ENCODE measurements at places on chromosomes 12 and 14. TPM values are rescaled to one million over a fixed set of nuclear protein-coding genes. Genes with fewer than 3 reads are reported as not detected.
A peak's percentile ranks its signal among the peaks of the same experiment; 100 is the strongest.

DNA sequence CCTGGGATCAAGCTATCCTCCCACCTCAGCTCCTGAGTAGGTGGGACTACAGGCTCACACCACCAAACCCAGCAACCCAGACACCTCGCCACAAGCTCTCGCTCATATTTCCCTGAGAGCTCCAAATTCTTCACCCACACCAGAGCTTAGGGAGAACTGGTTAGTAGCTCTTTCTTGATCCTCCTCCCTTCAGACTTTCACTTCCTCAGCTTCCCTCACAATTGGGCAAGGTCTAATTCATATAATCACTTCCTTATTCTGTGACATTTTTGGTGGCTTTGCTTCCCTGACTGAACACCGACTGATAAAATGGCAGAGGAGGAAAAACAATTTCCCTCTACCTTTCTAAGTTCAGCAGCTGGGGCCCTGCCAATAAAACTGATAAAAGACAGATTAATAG is 88.5 kb downstream of the GXYLT1 start:
- no peak for DNase-seq
- no peak overlapping the region for H3K27ac ChIP-seq
- H3K36me3 ChIP-seq: peaks cover 3% of the 10 kb centered on the region
- H3K4me1 ChIP-seq: no peaks in the 10 kb centered on the region

DNA sequence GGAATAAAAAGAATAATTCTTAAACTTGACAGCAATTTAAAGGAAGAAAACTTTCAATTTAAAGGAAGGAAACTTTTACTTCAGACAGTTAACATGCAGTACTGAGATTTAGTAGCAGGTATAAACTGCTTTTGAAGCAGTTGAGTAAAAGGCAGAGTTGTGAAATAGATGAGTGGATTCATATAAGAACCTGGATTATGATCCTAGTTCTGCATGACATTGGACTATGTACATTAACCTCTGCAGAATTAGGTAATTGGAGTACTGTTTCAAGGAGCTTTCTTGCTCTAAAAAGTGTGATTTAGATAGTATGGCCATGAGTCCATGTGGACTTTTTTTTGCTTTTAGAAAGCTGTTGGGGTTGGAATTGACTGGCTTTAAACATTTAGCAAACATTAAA is 29.7 kb downstream of the ATP2A2 start:
- DNase-seq: no peak
- H3K36me3 ChIP-seq: peaks cover 41% of the 10 kb centered on the region
- no peaks in the 10 kb centered on the region for H3K27me3 ChIP-seq
- H3K4me3 ChIP-seq: no peak overlapping the region
- 0 out of 2 replicates have a peak overlapping the region, but pooled peaks have one; percentile 27 for H3K27ac ChIP-seq
- peaks cover 6% of the 10 kb centered on the region for H3K4me1 ChIP-seq

DNA sequence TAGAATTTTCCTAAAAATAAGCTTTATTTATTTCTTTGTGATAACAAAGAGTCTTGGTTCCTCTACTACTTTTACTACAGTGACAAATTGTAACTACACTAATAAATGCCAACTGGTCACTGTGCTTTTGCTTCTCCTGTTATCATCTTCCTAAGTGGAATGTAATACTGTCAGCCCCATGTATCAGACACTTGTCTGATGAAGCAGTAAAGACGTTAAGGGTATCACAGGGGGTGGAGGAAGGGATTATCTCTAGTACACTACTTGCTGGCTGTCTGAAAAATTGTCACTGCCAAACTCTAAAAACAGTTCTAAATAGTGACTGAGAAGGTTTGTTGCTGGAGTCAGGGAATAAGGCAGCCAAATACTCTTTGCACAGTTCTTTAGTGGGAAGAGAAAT is 11.3 kb downstream of the ASB8 start:
- no peak for DNase-seq
- no peaks in the 10 kb centered on the region for H3K27me3 ChIP-seq
- no peak overlapping the region for H3K4me3 ChIP-seq
- peaks cover 42% of the 10 kb centered on the region for H3K4me1 ChIP-seq
- peaks cover 61% of the 10 kb centered on the region for H3K36me3 ChIP-seq
- H3K27ac ChIP-seq: no peak overlapping the region

DNA sequence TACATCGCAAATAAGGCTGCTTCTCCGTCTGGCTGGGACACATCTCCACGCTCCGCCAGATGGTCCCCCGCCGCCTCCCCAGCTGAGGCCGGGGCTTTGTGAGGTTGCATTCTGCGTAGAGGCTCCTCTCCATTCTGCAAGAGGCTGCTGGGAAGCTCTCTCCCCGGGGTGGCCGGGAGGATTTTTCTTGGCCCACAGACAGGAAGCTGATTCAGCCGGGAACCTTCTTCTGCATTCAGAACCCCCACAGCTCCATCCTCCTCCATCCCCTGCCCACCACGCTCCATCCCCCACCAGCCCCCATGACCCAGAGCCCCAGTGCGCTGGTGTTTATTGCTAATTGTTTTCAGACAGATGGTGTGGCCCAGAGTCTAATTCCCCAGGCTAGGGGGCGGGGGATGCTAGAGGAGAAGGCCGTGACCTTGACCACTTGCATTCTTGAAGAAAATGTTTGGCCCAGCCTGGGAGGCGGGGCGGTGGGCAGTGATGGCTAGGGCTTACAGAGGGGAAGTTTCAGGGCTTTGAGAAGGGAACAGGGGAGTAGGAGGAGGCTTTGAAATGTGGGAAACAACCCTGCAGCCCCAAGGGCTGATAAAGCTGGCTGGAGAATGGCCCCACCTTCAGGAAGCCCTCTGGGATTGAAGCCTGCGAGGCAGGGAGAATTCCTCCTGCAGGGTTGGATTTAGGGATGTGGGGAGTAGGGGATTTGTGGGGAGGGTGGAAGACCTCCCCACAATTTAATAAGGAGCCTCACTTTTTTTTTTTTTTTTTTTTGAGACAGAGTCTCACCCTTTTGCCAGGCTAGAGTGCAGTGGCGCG is 88.5 kb upstream of the NCOR2 start:
- DNase-seq: peak; percentile 77
- peak overlapping the region; percentile 93 for H3K27ac ChIP-seq
- H3K4me1 ChIP-seq: peaks cover 27% of the 10 kb centered on the region
- H3K36me3 ChIP-seq: no peaks in the 10 kb centered on the region

DNA sequence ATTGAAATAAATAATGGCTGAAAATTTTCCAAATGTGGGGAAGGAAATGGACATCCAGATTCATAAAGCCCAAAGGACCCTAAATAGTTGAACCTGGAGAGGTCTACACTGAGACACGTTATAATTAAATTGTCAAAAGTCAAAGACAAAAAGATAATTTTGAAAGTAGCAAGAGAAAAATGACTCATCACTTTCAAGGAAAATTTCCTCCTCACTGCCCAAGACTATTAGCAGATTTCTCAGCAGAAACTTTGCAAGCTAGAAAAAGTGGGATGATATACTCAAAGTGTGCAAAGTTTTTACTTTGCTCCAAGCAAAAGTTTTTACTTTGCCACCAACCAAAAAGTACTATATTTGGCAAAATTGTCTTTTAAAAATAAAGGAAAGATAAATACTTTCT is 15.9 kb upstream of the KRT83 start:
- DNase-seq: no peak
- no peak overlapping the region for H3K4me3 ChIP-seq
- H3K27ac ChIP-seq: no peak overlapping the region
- no peaks in the 10 kb centered on the region for H3K36me3 ChIP-seq
- peaks cover 7% of the 10 kb centered on the region for H3K4me1 ChIP-seq

GRCh38 chr12:31590642-31591379 is at the start of gene DENND5B:
Gene DENND5B, minus strand, starts transcription at chr12:31591136. Its CDS starts 304 bp downstream, at chr12:31590832.
- DNase-seq: peak; percentile 67
- no peak within 1 kb of the TSS for H3K27ac ChIP-seq
- H3K4me1 ChIP-seq: peaks cover 25% of the 10 kb centered on the region
- H3K27me3 ChIP-seq: peaks cover 28% of the 10 kb centered on the region
- H3K36me3 ChIP-seq: no peaks in the 10 kb centered on the region

DNA sequence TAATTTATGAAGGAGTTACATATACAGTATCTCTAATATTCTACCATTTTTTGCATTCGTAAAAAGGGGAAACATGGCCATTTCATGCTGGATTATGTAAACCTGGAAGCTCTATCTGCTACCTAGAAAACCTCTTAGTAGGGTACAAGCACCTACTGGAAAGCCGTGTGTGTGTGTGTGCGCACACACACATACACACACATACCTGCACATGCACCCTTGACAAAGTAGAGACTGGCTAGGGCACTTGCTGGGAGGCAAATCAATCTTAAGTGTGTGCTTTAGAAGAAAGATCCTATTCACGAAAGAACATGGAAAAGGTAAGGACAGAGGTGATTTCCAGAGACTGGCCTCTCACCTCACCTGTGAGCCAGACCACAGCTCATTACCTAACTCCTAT is 190.8 kb downstream of the SLC5A8 start:
- no peaks in the 10 kb centered on the region for H3K27me3 ChIP-seq
- no peak overlapping the region for H3K27ac ChIP-seq
- peaks cover 5% of the 10 kb centered on the region for H3K36me3 ChIP-seq
- H3K4me3 ChIP-seq: no peak overlapping the region
- H3K4me1 ChIP-seq: no peaks in the 10 kb centered on the region

DNA sequence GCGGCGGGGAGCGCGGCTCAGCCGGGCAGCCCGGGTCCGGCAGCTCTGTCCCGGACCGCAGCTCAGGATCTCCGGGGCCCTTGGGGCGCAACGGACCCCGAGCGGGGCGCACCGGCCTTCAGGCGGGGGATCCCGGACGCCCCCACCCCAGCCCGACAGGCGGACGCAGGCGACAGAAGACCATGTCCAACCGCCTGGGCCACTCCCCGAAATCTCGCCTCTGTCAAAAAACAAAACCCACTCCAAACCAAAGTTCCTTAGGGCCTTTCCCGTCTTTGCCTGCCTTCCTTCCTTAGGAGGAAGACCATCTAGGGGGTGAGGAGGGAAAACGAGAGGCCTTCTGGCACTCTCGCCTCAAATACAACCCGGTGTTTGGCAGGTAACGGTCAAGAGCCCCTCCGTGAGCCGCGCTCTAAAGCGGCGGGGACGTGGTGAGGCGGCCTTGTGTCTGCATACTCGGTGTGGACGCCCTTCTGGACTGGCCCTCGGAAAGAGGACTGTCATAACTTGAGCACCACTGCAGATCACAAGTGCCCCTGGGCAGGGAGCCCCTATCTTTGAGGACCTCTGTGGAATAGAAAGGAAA is 604 bp downstream of the HCFC2 start:
- H3K27ac ChIP-seq: no peak overlapping the region
- H3K36me3 ChIP-seq: no peaks in the 10 kb centered on the region
- peaks cover 30% of the 10 kb centered on the region for H3K27me3 ChIP-seq
- H3K4me1 ChIP-seq: peaks cover 11% of the 10 kb centered on the region

DNA sequence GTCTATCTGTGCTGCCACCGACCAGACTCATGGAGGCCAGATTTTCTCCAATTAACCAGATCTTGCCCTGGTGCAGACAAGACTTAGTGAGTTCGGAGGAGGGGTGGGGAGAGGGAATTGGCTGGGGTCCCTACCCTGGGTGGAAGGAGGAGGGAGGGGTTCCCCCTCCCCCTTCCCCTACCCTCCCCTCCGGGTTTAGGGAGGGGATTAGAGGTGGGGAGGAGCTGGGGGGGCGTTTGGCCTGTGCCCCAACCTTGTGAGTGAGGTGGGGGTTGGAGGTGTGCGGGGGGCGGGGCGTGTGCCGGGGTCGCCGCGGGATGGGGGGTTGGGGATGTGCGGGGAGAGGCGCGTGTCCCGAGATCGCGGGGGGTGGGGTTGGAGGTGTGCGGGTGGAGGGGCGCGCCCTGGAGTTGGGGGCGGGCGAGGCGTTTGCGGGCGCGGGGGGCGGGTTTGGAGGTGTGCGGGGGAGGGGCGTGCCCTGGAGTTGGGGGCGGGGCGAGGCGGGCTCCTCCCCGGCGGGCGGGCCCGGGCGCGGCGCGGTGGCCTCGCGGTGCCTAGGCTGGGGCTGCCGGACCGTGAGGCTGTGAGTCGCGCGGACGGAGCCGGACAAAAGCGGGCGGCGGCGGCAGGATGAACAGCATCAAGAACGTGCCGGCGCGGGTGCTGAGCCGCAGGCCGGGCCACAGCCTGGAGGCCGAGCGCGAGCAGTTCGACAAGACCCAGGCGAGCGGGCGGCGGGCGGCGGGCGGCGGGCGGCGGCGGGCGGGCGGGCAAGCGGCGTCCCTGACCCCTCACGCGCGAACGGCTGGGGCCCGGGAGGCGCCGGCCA is at the start of gene HIP1R:
Gene HIP1R (plus strand): TSS at position 537 of the 829 bp plus-strand sequence. CDS start 94 bp downstream, at position 631.
- peaks cover 3% of the 10 kb centered on the region for H3K36me3 ChIP-seq
- peak within 1 kb of the TSS; percentile 80 for H3K27ac ChIP-seq
- peaks cover 56% of the 10 kb centered on the region for H3K27me3 ChIP-seq
- peak within 1 kb of the TSS; percentile 87 for H3K4me3 ChIP-seq
- DNase-seq: peak; percentile 56
- H3K4me1 ChIP-seq: peaks cover 30% of the 10 kb centered on the region

DNA sequence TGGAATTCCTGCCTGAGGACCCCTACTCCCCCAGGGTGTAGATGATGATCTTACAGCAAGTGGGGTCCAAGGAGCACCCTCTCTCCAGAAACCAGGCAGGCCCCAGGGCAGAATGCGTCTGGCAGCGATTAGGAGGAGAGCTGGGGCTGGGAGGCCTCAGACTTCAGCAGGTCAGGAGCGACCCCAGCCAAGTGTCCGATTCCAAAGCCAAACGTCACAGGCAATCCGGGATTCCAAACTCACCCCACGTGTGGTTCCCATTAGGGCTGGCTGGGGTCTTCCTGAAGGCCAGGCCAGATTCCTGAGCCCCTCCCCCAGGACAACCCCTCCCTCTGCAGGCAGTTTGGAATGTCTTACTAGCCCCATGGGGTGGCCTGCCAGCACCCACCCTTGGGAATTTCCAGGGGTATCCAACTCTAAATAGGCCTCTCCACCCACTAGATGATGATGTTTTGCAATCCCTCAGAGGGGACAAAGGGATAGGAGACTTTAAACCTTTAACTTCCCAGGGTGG is 17.3 kb upstream of the FIGNL2 start:
- H3K4me3 ChIP-seq: peak overlapping the region; percentile 30
- no peaks in the 10 kb centered on the region for H3K36me3 ChIP-seq
- H3K4me1 ChIP-seq: peaks cover 66% of the 10 kb centered on the region
- peak; percentile 50 for DNase-seq

DNA sequence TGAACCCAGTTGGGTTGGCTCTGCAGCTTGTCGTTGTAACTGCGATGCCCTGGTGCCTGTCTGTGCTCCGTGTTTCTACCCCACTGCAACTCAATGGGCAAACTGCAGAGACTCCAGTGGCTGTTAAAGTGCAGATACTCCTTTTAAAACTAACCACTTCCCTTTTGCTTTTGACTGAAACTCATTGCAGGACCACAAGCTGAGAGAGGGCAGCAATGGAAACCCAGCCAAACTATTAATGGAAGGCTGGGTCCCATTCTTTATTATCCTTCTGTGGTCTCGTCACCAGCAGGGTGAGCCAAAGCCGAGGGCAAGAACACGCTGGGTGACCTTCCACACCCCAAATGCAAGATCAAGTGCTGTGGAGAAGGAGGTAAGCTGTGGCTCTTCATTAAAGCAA is 910.4 kb downstream of the VRK1 start:
- H3K36me3 ChIP-seq: peaks cover 7% of the 10 kb centered on the region
- no peak for DNase-seq
- H3K27me3 ChIP-seq: no peaks in the 10 kb centered on the region
- H3K27ac ChIP-seq: no peak overlapping the region
- no peak overlapping the region for H3K4me3 ChIP-seq
- peaks cover 54% of the 10 kb centered on the region for H3K4me1 ChIP-seq

C14orf132 gene
- 17.6 TPM for total RNA-seq

TRHDE gene
- total RNA-seq: 5.5 TPM

RNU6-8 gene
- total RNA-seq: not detected

HOMEZ gene
- 9.4 TPM for total RNA-seq

HEBP1 gene
- total RNA-seq: 62.7 TPM

BAZ2A gene
- total RNA-seq: 103 TPM
